ENCODE measurements at places on chromosomes 4 and X.

DNA sequence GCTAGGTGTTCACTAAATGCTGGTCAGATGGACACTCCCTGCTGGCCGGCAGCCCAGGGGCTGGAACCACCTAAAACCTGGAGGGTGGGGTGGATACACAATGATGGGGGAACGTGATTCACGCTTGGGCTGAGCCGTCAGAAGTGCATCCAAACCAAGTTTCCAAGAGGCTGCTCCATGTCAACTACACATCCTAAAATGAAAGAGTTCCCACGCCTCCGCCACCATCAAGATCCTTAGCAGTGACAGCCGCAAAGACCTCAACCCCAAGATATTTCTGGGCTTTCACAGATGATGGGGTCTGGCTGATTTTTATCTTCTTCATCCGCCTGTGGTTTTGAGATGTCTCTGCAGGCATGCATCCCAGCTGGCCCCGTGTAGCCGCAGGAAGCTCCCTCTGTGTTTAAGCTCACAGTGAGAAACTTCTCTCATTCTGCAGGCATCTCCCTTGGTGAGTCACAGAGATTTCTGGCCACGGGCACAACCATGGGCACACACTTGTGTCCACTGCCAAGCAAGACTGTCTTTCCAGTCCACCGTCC is 84.4 kb downstream of the HTRA3 start:
- no peak for DNase-seq

GRCh38 chrX:116282751-116283150 is 112.2 kb downstream of the AGTR2 start:
- no peak for DNase-seq

DNA sequence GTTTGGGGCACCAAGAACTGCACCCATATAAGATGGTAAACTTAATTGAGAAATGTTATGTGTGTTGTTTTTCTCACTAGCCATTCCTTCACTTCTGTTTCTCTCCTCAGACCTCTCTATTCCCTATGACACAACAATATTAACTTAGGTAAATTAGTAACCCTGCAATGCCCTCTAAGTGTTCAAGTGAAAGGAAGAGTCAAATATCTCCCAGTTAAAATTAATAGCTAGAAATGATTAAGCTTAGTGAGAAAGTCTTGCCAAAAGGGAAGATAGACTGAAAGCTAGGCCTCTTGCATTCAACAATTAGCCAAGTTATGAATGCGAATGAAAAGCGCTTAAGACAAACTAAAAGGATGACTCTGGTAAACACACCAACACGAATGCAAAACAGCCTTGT is 132.9 kb upstream of the KLF8 start:
- DNase-seq, result no peak

- DNase-seq, result no peak
These were observed 91.6 kb downstream of the HMX1 start for GRCh38 chr4:8780086-8780485.

DNA sequence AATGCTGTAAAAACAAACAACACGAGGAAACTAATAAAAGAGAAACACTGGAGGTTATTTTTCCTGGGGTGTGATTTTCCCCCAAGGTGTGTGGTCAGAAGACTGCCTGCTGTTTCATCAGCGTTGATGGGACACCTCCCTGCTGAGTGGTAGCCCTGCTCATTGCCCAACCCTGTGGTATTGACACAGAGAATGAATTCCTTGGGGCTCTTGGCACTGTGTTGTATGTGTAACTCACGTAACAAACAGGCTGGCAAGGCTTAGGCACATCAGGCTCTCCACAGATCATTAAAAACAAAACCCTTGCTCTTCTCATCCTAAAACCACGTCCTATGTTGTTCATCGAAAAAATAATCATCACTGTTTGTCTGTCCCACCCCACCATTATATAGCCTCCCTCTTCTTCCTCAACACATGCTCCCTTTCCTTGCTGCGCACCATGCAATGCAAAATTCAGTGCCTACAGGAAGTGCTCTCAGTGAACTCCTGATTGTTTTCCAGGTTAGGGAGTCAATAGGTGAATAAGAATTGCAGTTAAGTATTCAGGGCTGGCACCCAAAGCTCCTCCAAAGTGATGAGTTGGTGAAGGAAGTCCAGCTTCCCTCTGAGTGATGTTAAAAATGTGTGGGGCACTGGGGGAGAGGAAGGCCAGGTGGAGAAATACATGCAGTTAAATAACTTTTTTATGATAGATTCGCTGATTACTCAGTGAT is 11.4 kb upstream of the PUDP start:
- DNase-seq, result no peak

DNA sequence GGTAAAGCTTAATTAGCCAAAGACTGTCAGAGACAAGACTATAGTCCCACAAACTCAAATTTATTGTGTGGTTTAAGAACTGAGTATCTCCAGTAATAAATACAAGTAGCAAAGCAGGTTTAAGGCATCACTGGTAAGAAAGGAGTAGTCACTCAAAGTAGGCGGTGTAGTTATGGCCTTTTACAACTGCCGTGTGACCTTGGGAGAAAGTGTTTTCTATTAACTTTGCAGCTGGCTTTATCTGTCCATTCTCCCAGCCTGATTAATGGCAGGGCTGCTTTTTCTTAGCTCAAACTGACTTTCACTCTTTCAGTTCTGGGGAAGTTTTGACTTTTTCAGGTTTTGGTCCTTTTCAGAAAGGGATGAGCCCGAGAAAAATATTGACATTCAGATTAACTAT is 7.4 kb upstream of the PAK3 start:
- DNase-seq, result no peak

DNA sequence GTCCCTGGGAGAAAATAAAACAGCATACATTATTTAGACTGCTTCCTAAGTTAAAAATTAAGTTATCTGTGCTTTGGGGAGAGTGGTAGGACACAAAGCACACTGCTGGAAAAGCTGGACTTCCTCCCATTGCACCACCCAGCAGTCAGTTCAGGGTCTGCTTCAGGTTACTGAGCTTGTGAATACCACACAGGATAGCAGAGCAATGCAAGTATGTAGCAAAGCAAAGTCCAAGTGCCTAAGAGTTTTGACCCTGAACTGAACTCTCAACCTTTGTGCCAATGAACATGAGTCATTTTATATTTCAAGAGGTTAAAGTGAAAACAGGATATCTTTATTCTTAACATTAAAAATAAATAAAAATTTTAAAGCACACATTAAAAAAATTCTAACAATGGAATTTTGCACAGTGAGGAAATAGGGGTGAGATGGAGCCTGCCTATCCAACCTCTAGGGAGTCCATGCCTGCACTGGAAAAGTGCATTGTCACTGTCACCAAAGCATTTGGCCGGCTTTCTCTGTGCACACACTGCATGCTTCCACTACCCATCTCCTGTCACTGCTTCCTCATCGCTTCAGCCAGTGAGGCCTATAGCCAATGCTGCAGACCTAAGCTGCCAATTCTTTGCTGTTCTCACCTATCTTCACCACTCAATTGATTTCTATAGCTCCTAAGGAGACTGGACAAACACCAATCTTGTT is 50.9 kb downstream of the ABCG2 start:
- DNase-seq, result no peak

- DNase-seq, result no peak
These were observed 921.8 kb upstream of the FTHL17 start for GRCh38 chrX:31993637-31994036.

DNA sequence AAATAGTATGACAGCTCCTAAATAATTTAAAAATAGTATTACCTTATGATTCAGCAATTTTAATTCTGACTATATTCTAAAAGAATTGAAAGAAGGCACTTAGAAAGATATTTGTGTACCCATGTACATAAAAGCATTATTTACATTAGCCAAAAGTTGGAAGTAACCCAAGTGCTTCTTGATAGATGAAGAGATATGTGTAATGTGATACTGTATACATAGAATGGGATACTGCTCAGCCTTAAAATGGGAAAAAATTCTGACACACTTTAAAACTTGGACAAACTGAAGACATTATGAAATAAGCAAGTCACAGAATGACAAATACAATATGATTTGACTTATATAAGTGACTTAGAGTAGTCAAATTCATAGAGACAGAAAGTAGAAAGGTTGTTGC is 112.2 kb downstream of the IDS start:
- DNase-seq, result no peak

- no peak for DNase-seq
These were observed 90.3 kb upstream of the CAMK2D start for GRCh38 chr4:113851816-113852215.

GRCh38 chr4:22003878-22004277 is 55.3 kb upstream of the KCNIP4 start:
- no peak for DNase-seq

DNA sequence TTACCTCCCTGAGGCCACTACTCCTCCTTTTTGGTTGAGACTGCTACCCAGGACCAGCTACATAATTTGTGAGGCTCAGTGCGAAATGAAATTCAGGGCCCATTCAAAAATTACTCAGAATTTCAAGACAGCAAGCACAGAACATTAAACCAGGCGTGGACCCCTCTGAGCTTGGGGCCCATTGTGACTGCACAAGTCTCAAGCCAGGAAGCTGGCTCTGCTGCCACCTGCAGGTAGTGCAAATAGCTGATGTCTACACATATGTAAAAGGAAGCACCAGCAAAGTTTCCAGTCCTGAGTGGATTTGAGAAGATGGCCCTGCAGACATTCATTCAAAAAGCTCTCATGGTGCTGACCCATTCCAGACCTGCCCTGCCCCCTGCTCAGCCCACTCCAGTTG is 213.4 kb upstream of the LNX1 start:
- peak; percentile 11 for DNase-seq

DNA sequence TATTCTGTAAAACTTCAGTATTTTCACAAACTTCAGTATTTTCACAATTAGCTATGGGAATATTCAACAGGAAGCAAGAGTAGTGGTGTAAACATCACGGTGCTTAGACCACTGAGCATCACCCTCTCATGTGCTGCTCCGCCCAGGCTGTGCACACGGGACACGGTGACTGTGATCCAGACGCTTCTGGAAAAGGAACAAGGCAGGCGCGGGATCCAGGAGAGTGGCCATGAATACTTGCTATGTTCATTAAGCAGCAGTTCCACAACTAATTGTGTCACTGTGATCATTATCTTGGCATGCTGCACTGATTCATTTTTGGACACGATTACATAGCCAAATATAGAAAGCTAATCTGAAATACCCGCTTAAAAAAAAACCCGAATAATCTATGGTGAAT is 19.6 kb upstream of the FAT1 start:
- no peak for DNase-seq

DNA sequence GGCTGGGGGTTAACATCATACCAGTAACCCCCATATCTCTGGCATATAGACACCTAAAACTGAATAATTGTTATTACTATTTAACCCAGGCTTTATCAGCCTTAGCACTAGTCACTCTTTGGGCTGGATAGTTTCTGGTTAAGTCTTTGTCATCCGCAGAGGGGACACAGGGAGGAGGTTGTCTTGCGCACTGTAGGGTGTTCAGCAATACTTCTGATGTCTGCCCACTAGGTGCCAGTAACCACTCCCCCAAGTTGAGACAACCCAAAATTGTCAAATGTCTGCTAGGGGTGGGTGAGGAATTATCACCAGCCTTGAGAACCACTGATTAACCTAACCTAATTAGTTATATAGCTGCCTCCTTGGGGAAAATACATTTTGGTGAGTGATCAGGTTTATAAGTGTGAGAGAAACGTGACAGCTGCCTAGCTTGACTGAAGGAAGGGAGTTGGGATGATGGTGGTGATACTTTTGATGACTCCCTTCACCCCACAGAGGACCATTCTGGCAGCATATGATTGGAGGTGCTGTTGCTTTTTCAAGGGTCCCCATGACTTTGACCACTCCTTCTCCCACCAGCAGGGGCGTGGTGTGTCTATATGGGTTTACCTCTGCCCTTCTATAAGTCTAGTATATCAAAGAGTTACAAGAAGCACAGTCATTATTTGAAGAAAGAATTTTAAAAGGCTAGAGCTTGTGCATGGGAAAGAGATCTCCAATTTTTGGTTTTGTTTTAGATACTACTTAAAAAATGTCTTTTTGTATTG is 140.9 kb downstream of the STIM2 start:
- no peak for DNase-seq

GRCh38 chr4:186557061-186557460 is 1.7 kb upstream of the MTNR1A start:
- DNase-seq, result no peak

DNA sequence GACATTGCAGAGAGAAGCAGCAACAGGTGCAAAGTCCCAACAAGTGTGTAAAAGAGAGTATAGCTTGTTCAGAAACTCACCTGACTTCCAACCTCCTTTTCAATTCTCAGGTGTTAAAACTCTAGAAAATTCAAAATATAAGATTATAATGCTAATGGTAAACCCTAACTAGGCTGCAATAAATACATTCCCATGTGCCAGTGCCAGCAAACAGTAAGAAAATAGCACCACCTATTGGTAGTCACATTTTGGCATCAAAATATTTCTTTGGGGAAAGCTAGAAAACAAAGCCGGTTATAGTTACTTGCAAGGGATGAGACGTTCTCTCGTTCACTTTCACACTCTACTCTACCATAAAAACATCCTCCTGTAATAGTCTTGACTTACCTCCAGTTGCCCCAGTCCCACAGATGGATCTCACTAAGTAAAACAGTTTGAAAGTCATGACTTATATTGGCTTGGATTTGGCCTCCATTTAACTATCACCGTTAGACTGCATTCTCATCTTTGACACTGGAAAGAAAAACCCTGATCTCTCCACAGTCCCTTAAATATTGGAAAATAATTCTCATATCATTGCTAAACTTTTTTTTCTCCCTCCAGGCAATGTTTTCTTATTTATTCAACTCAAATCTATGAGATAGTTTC is 9.6 kb downstream of the BMP3 start:
- DNase-seq, result no peak

DNA sequence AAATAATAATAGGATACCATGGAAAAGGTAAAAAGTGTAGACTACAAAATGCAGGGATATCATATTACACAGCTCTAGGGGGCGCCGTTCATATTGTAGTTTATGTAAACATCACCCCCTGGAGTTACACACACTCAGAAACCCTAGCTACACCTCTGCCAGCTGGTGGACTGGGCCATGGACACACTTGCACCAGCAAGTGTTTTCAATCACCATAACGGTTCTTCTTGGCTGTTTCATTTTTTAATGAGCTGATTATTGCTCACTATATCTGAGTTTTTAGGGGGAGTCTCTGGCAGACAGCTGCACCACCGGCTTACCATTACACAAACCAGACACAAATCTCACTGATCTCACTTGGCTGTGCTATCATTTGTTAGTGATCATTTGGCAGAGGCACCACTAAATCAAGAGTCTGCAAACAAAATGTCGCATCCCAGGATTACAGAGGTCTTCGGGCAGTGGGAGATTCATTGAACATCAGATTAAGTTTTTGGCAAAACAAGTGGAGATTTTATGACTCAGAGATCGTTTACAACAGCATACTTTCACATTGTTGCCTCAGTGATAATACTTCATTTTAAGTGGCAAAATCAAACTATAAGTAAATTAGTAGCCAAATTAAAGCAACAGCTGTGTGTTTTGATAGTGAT is 185.7 kb downstream of the UNC5C start:
- no peak for DNase-seq
